ENCODE measurements at places on chromosomes 7 and 10. TPM values are rescaled to one million over a fixed set of nuclear protein-coding genes. Genes with fewer than 3 reads are reported as not detected.

GRCh38 chr7:99648843-99649242 is 31.0 kb downstream of the CYP3A5 start:
- no peak for DNase-seq

- no peak for DNase-seq
Measured at GRCh38 chr10:73408061-73408460, 5.8 kb downstream of the ANXA7 start.

- peak; percentile 80 for DNase-seq
Measured at GRCh38 chr7:35985126-35985754, 167.8 kb upstream of the EEPD1 start.

Gene EPO
- total RNA-seq, result not detected

Gene BAZ1B
- total RNA-seq, result 43.9 TPM

Gene POU6F2
- 1.3 TPM for total RNA-seq
